ENCODE measurements at places on chromosomes 4 and X.

DNA sequence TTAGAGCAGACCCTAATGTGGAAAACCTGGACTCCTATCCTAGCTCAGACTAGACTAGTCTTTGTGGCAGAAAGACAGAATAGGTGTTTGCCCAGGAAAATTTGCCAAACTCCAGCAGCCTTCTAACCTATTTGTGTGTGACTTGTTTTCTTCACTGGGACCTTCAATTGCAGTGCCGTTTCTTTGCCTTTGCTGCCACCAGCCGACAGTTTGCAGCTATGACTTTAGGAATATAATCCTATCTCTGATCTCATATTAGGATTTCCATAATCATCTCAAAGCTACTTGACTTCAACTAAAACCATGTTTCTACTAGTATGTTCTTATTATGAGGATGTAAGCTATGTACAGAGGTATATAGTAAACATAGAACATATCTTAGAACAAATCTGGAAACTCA, 60.2 kb upstream of the PGAM4 start:
- no peak for DNase-seq

DNA sequence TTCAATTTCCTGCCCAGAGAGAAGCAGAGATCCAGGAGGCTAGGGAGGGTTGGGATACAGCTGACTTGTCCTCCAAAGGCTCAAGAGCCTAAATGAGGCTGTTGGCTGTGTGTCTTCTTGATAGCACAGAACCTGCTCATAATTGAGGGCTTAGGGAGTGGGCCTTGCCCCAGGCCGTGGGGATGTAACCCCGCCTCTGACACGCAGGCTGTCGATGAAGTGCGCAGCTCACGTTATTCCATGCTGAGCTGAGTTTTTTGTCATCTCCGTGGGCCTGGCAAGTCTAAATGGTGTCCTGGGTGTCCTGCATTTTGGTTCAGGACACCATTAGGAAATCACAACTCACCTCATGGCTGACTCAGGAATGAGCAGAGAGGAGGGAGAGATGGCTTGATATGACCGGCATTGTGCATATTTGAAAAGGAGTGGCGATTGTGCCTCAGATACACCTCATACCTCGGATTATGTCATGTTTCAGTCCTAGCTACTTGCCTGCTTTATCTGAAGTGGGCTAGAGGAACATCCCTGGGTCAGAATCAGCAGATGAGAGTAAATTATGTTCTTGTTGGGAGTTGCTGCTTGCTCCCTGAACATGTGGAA, 43.7 kb downstream of the FHDC1 start:
- DNase-seq = no peak

DNA sequence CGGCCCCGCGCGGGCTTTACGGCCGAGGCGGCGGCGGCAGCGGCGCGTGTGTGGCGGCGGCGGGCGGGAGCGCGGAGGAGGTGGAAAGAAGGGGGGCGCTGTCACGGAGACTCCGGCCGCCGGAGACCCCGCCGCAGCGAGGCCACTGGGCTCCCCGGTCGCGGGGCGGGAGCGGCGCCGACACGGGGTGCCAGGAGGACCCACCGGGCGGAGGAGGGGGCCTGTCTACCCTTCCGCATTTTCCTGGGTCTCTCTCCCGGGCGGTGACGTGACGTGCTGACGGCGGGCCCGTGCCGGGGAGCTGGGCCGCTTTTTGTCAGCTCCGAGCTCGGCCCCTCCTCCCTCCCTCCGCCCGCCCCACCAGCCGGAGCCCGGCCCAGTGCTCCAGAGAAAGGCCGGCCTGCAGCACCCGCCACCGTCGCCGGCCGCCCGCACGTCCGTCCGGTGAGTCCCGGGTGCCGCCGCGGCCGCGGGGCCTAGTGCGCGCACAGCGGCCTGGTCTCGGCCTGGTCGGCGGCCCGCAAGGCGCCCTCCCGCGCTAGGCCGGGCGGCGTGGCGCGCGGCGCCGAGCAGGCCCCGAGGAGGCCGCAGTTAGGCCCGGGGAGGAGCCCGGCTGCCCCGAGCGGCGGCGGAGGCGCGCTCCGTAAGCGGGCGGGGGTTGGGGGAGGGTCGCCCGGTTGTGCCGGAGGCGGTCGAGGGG, at the start of gene ZFX:
Gene ZFX, plus strand, starts transcription at position 379 of the 700 bp plus-strand sequence. CDS start 23,014 bp downstream, outside the sequence.
- no peak for DNase-seq

GRCh38 chr4:30429813-30430761, 290.1 kb upstream of the PCDH7 start:
- DNase-seq = no peak

GRCh38 chr4:77826275-77826674, 7.1 kb upstream of the CNOT6L start:
- no peak for DNase-seq

DNA sequence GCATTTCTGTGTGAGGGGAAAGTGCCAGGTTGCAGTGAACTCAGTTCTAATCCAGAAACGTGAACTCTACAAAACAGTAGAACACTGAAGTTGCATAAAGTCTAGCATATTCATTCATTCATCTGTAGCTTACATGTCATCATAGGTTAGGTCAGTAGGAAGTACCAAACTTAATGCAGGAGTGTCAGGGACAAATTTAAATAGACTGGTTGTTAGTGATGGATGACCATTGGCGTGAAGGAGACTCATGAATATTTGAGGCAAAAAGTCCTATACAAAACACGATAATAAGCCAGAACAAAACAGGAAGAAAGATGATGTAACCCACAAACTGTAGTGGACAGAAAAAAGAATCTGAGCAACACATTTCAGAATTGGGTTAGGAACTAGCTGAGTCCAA, 592.8 kb upstream of the PCDH10 start:
- DNase-seq = no peak

DNA sequence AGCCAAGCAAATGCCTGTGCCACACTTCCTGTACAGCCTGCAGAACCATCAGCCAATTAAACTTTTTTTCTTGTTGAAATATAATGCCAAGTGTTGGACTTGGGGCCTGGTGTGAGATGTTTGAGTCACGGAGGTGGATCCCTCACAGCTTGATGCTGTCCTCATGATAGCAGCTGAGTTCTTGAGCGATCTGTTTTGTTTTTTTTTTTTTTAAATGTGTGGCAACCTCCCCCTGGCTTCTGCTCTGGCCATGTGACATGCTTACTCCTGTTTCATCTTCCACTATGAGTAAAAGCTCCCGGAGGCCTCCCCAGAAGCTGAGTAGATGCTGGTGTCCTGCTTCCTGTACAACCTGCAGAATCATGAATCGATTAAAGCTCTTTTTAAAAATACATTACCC, 973.3 kb upstream of the FTHL17 start:
- no peak for DNase-seq

DNA sequence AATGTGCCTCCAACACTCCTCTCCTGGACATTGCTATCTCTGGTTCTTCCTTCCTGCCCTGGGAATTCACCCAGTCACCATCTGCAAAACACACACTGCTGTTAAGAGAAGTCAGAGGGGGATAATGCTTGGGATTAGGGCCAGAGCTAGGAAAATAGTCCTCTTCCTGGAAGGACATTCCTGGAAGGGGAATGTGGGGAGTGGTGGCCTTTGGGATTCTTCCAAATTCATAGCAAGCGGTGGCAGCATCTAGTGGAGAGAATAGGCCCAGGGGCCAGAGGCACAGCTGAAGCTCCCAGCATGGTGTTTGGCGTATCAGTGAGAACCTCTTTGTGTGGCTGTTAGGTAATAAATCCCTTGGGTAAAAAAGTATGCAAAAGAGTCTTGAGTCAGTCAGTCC, 34.3 kb downstream of the SHROOM4 start:
- no peak for DNase-seq

- DNase-seq = no peak
These were observed 32.6 kb downstream of the DOCK11 start for GRCh38 chrX:118528071-118528737.

DNA sequence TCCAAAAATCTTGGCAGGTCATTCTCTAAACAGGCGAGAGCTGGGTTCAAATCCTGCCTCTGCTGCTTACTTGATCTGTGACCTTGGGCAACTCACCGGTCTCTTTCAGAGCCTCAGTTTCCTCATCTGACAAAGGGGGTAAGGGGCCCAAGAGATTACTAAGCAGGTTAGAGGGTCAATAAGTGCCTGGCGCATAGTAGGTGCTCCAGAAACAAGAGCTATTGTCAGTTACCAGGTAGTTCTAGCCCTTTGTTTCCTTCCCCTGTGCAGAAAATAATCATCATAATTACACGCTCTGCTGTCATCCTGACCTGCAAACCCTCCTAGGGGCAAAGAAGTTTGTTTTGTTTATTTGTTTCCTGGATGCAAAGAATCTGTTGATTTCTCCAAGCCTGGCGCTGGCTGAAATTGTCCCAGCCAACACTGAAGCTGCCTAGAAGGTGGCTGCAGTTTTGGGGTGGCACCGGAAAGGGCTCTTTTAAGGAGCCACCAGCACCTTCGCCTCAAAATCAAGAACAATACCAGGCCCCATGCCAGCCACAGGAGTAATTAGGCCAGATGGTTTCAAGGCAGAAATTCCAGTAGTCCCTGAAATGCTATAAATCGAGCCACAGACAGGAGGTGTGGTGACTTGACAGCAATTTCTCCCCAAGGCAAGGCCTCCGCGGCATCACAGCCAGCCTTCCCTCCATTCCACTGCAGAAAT, 10.2 kb upstream of the KIAA0232 start:
- DNase-seq = no peak

Measured in NCI-H187 treated with DMSO at 0.1 percent for 48 hours (cell line).